ENCODE measurements at places on chromosomes 12 and 14.
A peak's percentile ranks its signal among the peaks of the same experiment; 100 is the strongest.

- H3K36me3 ChIP-seq: no peaks in the 10 kb centered on the region
- no peak overlapping the region for H3K4me3 ChIP-seq
- H3K27ac ChIP-seq: no peak overlapping the region
- no peaks in the 10 kb centered on the region for H3K4me1 ChIP-seq
- no peaks in the 10 kb centered on the region for H3K27me3 ChIP-seq
- no peak for DNase-seq
Measured at GRCh38 chr14:105336477-105337287, 22.1 kb downstream of the PACS2 start.

DNA sequence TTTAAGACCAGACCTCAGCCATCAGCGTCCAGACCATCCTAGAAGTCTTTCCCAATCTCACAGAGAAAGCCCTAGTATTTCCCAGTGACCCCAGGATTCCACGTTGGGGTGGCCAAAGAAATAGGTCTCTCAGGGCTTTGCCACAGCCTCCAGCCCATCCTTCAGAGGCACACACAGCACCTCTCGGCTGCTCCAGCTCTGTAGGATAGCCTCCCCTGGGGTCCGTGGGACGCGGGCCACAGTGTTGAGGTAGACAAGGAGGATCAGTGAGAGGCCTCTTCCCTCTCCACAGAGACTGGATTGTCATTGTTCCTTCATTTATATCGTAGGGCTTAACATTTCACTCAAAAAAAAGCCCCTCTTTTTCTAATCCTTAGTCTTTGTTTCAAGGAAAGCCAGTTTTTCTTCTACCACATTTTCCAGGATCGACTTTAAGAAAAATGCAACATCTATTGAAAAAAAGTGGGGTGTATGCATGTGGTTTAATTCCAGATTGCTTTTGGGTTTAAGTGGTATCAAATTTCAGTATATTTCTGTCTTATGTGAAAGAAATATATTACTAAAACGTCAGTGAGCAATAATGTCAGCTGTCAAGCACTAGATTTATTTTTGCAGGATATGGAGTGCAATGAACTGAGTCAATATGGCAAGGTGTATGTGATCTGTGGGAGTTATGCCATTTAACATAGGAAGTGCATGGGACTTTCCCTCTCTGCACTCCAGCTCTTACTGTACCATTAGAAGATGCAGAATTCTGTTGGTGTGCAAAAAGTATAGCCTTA lies 187.5 kb downstream of the MSRB3 start:
- H3K4me3 ChIP-seq: no peak overlapping the region
- no peaks in the 10 kb centered on the region for H3K36me3 ChIP-seq
- H3K4me1 ChIP-seq: no peaks in the 10 kb centered on the region
- no peaks in the 10 kb centered on the region for H3K27me3 ChIP-seq

GRCh38 chr14:54146601-54147000 lies 190.0 kb upstream of the BMP4 start:
- DNase-seq: no peak
- H3K4me1 ChIP-seq: no peaks in the 10 kb centered on the region
- H3K27ac ChIP-seq: no peak overlapping the region
- H3K4me3 ChIP-seq: no peak overlapping the region
- H3K36me3 ChIP-seq: no peaks in the 10 kb centered on the region

GRCh38 chr12:83841620-83842019 lies 1071.0 kb downstream of the SLC6A15 start:
- no peaks in the 10 kb centered on the region for H3K4me1 ChIP-seq
- H3K27ac ChIP-seq: no peak overlapping the region

- DNase-seq: no peak
- no peak overlapping the region for H3K27ac ChIP-seq
- no peaks in the 10 kb centered on the region for H3K27me3 ChIP-seq
- no peak overlapping the region for H3K4me3 ChIP-seq
- no peaks in the 10 kb centered on the region for H3K36me3 ChIP-seq
Measured at GRCh38 chr14:25010471-25010870, 39.5 kb downstream of the STXBP6 start.

DNA sequence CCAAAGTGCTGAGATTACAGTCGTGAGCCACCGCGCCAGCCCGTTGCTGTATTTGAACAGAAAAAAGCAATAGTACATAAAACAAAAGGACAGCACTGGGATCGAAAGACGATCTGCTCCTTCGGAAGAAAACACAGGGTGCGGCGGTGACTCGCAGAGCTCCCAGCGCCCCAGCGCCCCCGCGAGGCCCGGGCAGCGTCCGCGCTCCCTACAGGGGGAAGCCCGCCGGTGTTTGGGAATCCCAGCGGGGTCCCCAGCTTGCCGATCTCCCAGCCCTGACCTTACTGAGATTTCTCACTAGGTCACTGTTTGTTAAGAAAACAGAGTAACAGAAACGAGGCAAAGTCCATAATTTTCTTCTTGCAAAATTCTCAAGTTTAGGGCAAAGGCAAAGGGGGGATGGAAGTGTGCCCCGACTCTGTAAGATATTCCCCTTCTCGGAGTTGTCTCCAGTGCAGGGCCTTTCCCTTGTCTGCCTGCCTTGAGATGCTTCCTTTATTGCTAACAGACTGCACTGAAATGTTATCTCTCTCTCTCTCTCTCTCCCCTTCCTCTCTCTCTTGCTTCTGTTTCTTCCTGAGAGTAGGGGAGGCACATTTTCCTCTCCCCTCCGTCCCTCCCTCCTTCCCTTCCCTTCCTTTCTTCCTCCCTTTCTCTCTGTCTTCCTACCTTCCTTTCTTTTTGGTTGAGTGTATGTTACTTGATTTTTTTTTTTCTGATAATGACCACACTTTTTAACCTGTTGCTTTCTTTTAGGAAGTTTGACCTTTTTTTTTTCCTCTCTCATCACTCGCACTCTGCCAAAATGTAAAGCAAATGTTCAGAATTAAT lies 91.9 kb downstream of the TMEM30B start:
- H3K4me1 ChIP-seq: no peaks in the 10 kb centered on the region
- H3K36me3 ChIP-seq: no peaks in the 10 kb centered on the region
- peak overlapping the region; percentile 43 for H3K4me3 ChIP-seq
- no peak overlapping the region for H3K27ac ChIP-seq
- DNase-seq: no peak
- no peaks in the 10 kb centered on the region for H3K27me3 ChIP-seq

DNA sequence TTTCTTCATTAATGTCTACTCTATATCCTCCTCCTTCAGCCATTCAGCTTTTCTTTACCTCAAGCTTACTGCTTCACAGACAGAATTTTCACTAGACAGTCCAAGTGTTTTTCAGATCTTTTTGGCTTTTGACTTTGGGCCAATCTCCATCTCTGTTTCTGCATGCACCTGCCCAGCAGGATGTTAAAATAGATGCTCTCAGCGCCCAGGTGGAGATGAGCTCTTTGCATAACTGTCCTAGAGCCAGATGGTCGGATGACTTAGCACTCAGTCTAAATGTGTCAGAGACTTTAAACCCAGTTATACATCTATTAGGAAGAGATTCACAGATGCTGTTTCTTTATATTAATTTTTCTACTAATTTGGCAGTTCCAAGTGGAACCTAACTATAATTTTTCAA lies 80.3 kb upstream of the SSTR1 start:
- no peak for DNase-seq
- no peaks in the 10 kb centered on the region for H3K4me1 ChIP-seq
- no peak overlapping the region for H3K4me3 ChIP-seq
- H3K36me3 ChIP-seq: no peaks in the 10 kb centered on the region

DNA sequence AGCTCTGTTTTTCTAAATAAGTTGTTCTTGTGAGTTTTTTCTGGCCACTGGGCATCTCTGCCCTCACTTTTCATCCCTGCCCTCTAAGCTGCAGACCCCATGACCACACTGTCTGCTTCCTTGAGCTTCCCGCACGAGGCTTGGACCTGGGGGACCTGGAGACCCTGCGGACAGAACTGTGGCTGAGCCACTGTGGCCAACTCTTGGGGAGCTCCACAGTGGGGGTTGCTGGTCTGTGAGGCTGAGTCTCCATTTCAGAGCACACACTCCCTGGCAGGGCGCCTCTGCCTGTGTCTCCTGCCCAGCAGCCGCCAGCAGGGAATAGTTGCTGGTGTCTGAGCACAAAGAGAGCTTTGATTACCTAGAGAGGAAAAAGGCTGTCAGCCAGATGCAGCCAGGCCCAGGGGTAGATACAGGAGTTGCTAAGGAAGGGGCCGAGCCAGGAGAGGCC lies 13.1 kb upstream of the RIN3 start:
- DNase-seq: no peak
- no peaks in the 10 kb centered on the region for H3K36me3 ChIP-seq
- H3K4me3 ChIP-seq: no peak overlapping the region

DNA sequence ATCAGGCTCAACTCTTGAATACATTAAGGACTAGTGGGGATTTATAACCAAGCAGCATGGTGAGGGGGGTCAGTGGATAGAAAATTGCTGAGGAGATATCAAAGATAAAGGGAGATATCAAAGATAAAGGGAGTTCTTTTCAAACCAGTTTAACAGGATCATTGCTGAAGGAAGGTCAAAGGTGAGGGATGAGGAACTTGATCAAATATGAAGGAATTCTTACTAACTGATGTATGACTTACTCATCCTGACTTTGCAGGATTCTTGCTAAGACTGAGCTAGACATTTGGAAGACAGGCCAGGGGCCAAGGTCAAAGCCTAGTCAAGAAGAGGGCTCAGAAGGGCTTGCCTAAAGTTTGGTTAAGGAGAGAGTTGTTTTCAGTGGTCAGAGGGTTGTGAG lies 4.8 kb downstream of the ABHD4 start:
- no peak for DNase-seq
- H3K27me3 ChIP-seq: no peaks in the 10 kb centered on the region
- H3K4me3 ChIP-seq: no peak overlapping the region
- H3K27ac ChIP-seq: no peak overlapping the region
- no peaks in the 10 kb centered on the region for H3K36me3 ChIP-seq
- peaks cover 6% of the 10 kb centered on the region for H3K4me1 ChIP-seq

DNA sequence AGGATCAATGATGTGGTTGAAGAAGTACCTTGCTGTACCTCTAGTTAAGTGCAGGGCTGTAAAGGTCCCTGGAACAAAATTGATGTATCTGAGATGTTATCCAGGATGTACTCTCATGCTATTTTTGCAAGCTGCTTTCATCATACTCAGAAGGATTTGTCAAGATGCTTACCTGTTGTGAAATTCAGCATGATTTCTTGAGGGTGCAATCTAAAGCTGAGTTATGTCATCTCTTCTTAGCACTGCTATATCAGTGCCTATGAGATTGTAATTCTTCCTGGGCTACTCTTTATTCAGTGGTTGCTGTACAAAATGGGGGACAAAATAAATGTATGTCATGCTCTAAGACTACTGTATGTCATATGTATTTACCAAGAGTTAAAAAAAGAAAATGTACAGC lies 340.7 kb upstream of the LMO3 start:
- H3K27me3 ChIP-seq: no peaks in the 10 kb centered on the region
- no peak for DNase-seq
- H3K27ac ChIP-seq: no peak overlapping the region
- no peaks in the 10 kb centered on the region for H3K4me1 ChIP-seq

- H3K27ac ChIP-seq: no peak overlapping the region
- H3K4me3 ChIP-seq: no peak overlapping the region
- H3K27me3 ChIP-seq: peaks cover 12% of the 10 kb centered on the region
- no peaks in the 10 kb centered on the region for H3K4me1 ChIP-seq
Measured at GRCh38 chr12:69885658-69886057, 60.6 kb downstream of the MYRFL start.

- no peak overlapping the region for H3K27ac ChIP-seq
- H3K4me1 ChIP-seq: no peaks in the 10 kb centered on the region
- no peak overlapping the region for H3K4me3 ChIP-seq
Measured at GRCh38 chr12:93043192-93043876, 114.2 kb upstream of the EEA1 start.

- no peaks in the 10 kb centered on the region for H3K27me3 ChIP-seq
- H3K27ac ChIP-seq: no peak overlapping the region
- no peaks in the 10 kb centered on the region for H3K36me3 ChIP-seq
Measured at GRCh38 chr14:22780105-22780679, 13.7 kb downstream of the OXA1L start.

GRCh38 chr12:4193821-4194220 lies 79.7 kb upstream of the CCND2 start:
- H3K4me3 ChIP-seq: no peak overlapping the region
- H3K36me3 ChIP-seq: no peaks in the 10 kb centered on the region
- no peaks in the 10 kb centered on the region for H3K4me1 ChIP-seq

- DNase-seq: no peak
- no peak overlapping the region for H3K27ac ChIP-seq
- no peaks in the 10 kb centered on the region for H3K36me3 ChIP-seq
- H3K4me1 ChIP-seq: no peaks in the 10 kb centered on the region
- H3K27me3 ChIP-seq: no peaks in the 10 kb centered on the region
- no peak overlapping the region for H3K4me3 ChIP-seq
Measured at GRCh38 chr14:105502446-105503295, 11.6 kb downstream of the TEDC1 start.

- H3K4me3 ChIP-seq: no peak overlapping the region
- DNase-seq: no peak
Measured at GRCh38 chr12:30358671-30359070, 337.0 kb downstream of the IPO8 start.

GRCh38 chr12:5076761-5077160 lies 33.1 kb downstream of the KCNA5 start:
- H3K4me3 ChIP-seq: no peak overlapping the region
- no peak for DNase-seq
- peaks cover 2% of the 10 kb centered on the region for H3K27me3 ChIP-seq
- H3K36me3 ChIP-seq: no peaks in the 10 kb centered on the region
- H3K27ac ChIP-seq: no peak overlapping the region

DNA sequence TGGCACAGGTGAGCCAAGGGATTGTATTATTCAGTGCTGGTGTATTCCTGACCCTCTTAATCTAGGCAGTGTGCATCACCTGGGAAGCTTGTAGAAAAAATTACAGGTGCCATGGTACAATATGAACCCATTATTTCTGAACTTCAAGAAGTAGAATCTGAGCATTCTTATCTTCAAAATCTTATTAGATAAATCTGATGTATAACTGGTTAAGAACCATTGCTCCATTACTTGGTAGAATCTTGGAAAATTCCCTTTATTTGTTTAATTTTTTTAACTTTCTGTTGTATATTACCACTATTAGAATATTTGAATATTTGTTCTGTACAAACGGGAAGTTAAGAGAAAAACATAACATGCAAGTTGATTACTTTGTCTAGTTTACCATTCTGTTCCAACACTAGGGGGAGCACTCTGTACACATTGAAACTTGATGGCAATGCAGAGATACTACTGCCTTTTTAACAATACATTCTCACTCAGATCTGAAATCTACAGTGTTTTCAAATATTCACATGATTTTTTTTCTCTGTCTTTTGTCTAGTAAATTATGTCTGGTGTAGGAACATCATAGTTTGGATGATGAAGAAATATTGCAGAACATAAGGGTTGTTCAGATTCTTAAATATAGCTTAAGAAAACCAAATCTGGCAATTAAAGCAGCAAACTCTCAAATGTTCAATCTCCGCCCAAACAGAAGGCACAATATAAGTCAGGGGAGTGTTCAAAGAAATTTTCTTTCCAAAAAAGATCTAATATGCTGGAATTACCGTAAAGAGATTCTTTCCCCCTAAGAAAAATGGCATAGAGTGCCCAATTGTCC lies 196.6 kb downstream of the PCNX1 start:
- H3K27me3 ChIP-seq: no peaks in the 10 kb centered on the region
- H3K27ac ChIP-seq: no peak overlapping the region
- DNase-seq: peak; percentile 18

- H3K4me1 ChIP-seq: no peaks in the 10 kb centered on the region
- H3K27ac ChIP-seq: no peak overlapping the region
- H3K27me3 ChIP-seq: no peaks in the 10 kb centered on the region
- no peak overlapping the region for H3K4me3 ChIP-seq
Measured at GRCh38 chr14:27427796-27428195, 830.0 kb upstream of the NOVA1 start.
